ENCODE measurements at places on chromosomes 16 and 17. TPM values are rescaled to one million over a fixed set of nuclear protein-coding genes. Genes with fewer than 3 reads are reported as not detected.

DNA sequence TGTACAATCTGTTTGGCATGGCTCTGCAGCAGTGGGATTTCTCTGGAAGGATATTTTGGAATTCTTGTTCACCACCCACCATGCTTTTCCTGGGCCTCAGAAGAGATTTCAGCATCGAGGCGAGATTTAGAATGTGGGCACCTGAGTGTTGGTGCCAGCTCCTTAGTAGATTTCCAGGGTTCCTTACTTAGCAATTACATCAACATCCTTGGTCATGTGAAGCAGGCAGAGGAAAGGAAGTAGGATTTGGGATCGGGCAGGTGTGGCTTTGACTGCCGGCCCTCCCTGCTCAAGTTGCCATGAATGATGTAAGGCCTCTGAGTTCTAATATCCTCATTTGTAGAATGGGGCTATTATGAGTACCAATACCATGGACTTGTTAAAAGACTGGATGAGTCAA, 13.1 kb upstream of the RBFOX1 start:
- no peak for DNase-seq

- DNase-seq: no peak
Observed at GRCh38 chr17:15268461-15268860, 3.3 kb upstream of the PMP22 start.

DNA sequence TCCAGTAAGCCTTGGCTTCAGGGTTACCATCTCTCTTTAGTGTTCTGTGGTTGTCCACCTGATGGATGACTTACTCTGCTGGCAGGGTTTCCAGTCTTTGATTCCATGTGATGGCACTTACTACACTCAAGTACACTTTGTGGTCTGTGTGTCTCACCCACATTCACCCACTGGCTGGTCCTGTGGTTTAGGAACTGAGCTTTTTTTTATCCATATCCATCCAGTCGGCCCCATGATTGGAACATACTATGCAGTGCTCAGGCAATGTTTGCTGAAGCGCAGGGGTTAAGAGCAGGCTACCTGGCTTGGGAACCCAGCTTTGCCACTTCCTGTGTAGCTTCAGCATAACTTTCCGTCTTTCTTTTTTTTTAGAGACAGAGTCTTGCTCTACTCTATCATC, 2.8 kb upstream of the FUS start:
- peak; percentile 58 for DNase-seq

DNA sequence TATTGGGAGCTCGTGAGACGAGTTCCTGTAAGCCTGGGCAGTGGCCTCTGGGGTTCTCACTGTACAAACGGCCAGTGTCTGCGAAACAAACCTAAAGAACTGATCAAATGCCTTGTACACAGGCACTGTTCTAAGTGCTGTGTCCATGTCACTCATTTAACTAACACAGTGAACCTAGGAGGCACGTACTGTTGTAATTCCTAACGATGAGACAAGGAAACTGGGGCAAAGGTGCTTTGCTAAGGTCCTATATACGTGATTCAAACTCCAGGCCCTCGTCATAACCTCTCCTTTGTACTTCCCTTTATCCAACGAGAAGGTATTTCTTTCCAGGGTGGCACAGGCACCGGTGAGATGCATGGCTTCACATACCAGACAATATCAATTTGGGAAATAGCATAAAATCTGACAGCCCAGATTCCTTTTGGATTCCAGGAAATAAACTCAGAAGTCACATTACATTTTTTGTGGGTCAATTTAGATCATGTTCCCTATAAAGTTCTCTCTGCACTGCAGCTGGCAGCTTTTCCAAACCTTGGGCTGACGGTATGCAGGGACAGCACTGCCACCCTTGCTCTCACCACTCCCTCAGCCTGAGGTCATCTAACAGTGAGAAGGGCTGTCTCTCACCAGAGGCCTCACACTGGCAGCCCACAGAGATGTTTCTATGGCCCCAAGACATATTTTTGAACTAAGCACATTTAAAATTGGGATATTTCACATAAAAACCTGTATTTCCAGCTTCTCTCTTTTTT, 18.3 kb downstream of the GLYR1 start:
- no peak for DNase-seq

DNA sequence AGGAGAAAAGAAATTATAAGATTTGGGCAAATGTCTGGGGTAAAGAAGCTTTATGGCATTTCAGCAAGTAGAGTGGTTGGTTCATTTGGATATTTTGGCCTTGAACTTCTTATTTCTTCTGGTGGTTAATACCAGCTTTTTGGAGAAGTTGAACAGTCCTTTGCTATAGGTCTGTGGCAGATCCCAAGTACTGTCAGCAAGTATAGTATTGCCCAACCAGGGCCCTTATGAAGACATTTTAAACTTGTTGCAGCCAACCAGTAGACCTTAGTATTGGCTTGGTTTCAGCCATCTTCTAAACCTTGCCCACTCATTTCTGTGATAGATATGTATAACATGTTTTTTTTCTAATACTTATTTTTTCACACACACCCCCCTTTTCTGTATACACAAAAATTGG, 2.2 kb downstream of the SP2 start:
- no peak for DNase-seq

DNA sequence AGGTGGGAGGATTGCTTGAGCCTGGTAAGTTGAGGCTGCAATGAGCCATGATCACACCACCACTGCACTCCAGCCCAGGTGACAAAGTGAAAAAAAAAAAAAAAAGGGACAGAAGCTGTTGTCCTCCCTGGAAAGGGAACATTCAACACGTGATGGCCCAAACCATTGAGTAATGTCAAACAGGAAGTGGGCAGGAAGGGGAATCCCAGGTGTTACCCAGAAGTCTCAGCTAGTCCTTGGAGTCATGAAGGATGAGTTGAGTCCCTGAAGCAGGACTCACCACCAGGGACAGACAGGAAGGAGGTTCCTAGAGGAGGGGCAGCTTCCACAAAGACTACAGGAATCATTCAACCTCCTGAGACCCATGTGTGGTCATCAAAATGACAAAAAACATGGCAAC, 19.8 kb upstream of the CMIP start:
- peak; percentile 25 for DNase-seq

DNA sequence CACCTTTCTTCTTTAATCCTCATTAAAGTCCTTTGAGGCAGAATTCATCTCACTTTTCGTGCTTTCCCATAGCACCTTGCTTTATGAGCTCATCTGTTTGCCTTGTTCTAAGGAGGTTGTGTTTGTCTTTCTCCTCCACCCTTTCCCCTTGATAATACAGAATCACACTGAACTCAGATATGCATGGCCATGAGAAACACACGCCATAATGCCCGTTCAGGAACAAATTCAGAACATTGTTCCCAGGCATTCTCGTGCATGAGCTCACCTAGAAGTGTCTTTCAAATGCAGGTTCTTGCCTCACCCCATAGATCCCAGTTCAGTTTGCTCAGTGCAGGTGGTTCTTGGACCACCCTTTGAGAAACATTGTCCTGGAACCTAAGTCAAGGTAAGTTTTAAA, 71.1 kb downstream of the TMEM114 start:
- no peak for DNase-seq

- no peak for DNase-seq
Observed at GRCh38 chr16:31002250-31002700, 8.2 kb downstream of the STX1B start.

- no peak for DNase-seq
Observed at GRCh38 chr17:40952661-40953060, 14.1 kb downstream of the KRT39 start.

DNA sequence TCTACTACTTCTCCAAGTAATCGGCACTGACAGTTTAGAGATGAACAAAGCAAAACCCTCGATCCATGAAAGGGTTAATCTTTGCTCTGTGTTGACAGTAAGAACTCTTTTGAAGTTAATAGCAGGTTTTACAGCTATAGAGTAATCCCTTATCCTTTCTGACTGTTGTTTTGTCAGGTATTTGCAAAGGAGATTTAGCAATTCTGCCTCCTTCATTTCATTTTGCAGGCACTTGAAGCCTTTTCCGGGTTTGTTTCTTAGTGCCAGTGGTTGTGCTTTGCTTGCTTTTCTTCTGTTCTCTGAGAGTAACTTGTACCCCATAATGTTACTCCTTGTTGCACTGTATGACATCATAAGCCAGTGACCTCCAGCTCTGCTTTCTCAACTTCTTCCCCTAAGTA, 64.5 kb downstream of the TANGO6 start:
- DNase-seq: no peak

GRCh38 chr17:37674511-37674910, 31.3 kb upstream of the DDX52 start:
- DNase-seq: no peak

DNA sequence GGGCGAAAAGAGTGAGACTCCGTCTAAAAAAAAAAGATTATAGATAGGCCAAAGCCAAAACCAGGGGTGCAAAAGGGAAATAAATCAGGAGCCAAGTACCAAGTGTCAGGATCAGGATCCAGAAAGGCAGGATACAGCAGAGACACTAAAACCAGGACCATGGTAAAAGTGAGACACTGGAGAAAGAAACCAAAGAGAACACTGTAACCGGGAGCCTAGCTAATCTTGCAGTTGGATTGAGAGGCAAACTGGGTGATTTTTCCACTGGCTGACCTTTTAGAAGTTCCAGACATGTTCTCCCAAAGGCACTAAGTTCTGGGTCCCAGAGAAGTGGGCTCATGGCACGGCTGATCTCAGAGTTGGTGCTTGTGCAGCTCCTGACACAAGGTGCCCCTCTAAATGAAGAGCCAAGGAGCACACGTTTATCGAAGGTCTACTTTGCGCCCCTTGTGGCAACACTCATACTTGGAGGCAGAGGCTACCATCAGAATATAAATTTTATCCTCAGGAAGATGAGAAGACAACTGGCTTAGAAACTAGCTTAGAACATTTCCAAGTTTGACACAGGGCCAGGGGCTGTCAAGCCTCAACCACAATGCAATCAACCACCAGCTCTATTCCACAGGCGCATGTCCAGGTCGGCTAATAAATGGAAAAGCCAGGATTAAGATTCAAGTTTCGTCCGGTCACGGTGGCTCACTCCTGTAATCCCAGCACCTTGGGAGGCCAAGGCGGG, 27.5 kb upstream of the HELZ start:
- no peak for DNase-seq

- no peak for DNase-seq
Observed at GRCh38 chr17:74761931-74762330, 13.5 kb downstream of the NHERF1 start.

GRCh38 chr16:17835118-17835876, 364.5 kb upstream of the XYLT1 start:
- DNase-seq: no peak

- no peak for DNase-seq
Observed at GRCh38 chr17:66469088-66469442, 166.7 kb downstream of the PRKCA start.

GRCh38 chr17:32136856-32137255, 5.4 kb upstream of the RHOT1 start:
- no peak for DNase-seq

- DNase-seq: no peak
Observed at GRCh38 chr16:18933501-18933900, 7.3 kb upstream of the SMG1 start.

DNA sequence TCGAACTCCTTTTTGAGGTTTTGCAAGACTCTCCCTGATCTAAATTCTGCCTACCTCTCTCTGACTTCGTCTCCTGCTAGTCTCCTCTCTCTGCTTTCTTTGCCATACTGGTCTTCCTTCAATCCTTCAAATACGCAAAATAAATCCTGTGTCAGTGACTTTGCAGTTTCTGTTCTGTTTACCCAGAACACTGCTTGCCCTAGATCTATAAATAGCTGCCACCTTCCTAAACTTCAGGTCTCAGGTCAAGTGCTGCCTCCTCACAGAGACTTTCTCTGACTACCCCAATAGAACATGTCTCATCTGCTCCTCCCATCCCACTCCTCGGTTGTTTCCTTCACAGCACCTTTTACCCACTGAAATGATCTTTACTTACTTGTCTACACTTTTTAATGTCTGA, 78.9 kb downstream of the TRIM37 start:
- DNase-seq: no peak

DNA sequence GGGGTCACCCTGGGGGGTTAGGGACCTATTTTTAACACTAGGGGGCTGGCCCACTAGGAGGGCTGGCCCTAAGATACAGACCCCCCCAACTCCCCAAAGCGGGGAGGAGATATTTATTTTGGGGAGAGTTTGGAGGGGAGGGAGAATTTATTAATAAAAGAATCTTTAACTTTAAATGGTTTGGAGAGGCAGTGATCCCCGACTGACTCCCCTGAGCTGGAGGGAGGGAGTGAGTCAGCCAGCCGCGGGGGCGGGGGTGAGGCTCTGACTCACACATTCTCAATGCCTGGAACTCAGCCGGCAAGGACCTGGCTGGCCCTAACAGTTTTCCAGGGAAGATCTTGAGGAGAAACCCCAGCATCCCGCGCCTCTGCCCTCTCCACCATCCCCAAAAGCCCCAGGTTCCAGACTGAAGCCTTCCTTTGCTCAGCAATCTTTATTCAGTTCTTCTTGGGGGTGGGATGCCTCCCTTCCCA, 1.5 kb downstream of the HCFC1R1 start:
- peak; percentile 89 for DNase-seq

- peak; percentile 69 for DNase-seq
Observed at GRCh38 chr17:30378241-30378824, 394 bp upstream of the CPD start.

- peak; percentile 67 for DNase-seq
Observed at GRCh38 chr17:81513753-81514488, 1.3 kb upstream of the ACTG1 start.

GRCh38 chr17:17502741-17503565, 6.8 kb upstream of the RASD1 start:
- no peak for DNase-seq

GRCh38 chr16:56268799-56269198, 77.5 kb downstream of the GNAO1 start:
- DNase-seq: no peak

DNA sequence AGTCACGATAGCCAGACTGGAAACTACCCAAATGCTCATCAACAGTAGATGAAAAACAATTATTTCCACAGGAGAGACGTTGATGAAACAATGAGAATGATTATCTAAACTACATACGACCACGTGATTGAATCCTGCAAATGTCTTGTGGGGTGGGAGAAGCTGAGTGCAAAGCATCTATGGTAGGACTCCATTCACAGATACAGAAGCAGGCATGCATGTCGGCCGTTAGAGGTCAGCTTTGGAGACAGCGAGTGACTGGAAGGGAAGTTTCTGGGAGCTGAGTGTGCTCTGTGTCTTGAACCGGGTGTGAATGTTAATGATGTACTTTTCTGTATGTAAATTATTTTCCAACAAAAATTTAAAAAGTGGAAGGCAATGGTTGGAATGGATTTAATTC, 71.5 kb upstream of the DNAJA2 start:
- DNase-seq: no peak

ACSM3 gene
- 11.0 TPM for total RNA-seq

KCNJ2 gene
- not detected for total RNA-seq

FOXF1 gene
- not detected for total RNA-seq

OTOP2 gene
- total RNA-seq: not detected

GCGR gene
- total RNA-seq: not detected

FSCN2 gene
- 0.36 TPM for total RNA-seq

CYB5D1 gene
- 18.6 TPM for total RNA-seq

TBX2 gene
- total RNA-seq: not detected

KRT40 gene
- total RNA-seq: not detected

WFIKKN1 gene
- total RNA-seq: not detected

SLC38A8 gene
- not detected for total RNA-seq

KRTAP4-2 gene
- total RNA-seq: not detected

HIRIP3 gene
- 41.4 TPM for total RNA-seq

DNAI2 gene
- not detected for total RNA-seq
